Substantia nigra (tissue), 51 donors: ENCODE measurements at places on chromosomes 5 and 9.

GRCh38 chr5:150663936-150664335, 2.9 kb downstream of the MYOZ3 start:
- DNase-seq: no peak

DNA sequence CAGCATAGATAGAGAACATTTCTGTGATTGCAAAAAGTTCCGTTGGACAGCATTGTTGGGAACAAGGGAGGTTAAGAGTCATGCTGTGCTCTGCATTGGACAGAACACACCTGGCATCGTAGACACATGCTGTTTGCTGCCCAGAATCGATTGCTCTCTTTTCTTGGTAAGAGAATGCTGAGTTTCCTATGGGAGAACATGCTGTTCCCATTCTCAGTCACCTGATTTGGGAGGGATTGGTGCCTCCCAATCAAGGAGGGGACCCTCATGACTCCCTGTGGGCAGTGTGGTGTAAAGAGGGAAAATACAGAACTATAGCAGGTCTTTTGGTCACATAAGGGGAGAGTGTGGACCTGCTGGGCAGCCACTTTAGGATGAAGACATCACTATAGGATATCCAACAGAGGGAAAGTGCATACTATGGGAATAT, 555.4 kb upstream of the CLINT1 start:
- no peak for DNase-seq

DNA sequence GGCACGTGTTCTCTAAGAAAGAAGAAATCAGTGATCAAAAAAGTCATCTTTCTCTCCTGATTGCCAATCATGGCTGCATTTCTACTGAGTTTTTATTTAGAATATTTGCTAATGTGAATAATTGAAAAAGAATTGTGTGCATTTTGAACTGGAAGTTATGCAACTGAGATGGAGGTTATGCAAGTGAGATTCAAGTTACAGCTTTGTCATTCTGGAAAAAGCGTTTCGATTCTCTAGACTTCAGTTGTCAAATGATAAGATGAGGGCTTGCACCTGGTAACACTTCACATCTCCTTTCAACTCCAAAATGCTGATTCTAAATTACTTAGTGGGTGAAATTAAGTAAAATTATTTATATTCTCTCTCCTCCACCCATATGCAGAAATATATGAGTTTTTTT, 36.4 kb downstream of the C6 start:
- DNase-seq: no peak

DNA sequence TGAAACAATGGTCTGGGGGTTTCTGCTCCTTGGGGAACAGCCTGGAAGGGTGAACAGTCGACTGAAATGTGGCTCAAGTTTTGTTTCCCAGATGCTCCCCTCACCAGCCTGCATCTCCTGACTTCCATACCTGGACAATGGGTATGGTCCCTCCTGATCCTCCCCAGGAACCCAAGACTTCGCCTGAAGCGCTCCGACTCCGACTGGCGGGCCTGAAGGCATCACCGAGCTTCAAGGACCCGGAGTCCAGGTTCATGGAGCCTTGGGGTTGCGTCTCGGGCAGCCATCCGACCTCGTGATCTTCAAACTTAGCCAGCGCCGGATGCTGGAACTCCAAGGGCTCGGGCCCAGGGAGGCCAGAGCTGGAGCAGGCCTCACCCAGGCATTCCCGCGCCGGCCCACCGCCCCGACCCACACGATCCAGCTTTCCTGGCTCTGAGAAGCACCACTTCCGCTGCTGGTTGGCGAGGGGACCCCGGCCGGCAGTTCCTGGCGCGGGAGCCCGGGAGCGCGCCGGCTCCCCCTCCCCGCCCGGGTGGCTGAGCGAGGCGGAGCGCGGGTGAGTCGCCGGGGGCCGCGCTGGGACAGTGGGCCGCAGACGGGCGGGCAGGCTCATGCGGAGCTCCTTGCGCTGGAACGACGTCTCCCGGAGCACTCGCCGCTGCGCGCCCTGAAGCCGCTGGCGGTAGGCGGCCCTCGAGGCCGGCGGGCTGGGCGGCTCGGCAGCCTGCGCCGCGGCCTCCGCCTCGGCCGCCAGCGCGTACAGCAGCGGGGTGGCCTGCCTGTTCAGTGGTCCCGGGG, 5.2 kb downstream of the SHROOM1 start:
- no peak for DNase-seq

DNA sequence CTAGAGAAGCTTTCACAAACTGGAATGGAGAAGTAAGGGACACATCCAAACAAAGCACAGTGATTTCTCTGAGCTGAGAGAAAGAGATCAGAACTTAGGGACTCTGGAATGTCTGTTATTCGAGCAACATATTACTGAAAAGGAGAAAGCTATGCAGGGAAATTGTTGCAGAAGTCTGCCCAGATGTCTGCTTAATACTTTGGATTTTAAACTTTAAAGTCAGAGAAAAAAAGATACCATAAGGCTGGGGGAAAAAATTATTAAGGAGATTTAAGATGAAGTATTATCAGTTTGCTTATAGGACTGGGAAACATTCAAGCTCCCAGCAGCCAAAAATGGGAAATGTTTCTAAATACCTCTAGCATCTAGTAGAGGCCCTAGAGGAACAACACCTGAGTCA, 803.9 kb downstream of the TAF11L14 start:
- DNase-seq: no peak

- no peak for DNase-seq
Measured at GRCh38 chr5:109350537-109351270, 59.1 kb downstream of the PJA2 start.

GRCh38 chr9:37669232-37669631, 18.5 kb downstream of the FRMPD1 start:
- no peak for DNase-seq

GRCh38 chr9:16145196-16145950, 592.5 kb downstream of the CCDC171 start:
- no peak for DNase-seq

- no peak for DNase-seq
Measured at GRCh38 chr5:166050531-166050930, 2240.9 kb upstream of the WWC1 start.

DNA sequence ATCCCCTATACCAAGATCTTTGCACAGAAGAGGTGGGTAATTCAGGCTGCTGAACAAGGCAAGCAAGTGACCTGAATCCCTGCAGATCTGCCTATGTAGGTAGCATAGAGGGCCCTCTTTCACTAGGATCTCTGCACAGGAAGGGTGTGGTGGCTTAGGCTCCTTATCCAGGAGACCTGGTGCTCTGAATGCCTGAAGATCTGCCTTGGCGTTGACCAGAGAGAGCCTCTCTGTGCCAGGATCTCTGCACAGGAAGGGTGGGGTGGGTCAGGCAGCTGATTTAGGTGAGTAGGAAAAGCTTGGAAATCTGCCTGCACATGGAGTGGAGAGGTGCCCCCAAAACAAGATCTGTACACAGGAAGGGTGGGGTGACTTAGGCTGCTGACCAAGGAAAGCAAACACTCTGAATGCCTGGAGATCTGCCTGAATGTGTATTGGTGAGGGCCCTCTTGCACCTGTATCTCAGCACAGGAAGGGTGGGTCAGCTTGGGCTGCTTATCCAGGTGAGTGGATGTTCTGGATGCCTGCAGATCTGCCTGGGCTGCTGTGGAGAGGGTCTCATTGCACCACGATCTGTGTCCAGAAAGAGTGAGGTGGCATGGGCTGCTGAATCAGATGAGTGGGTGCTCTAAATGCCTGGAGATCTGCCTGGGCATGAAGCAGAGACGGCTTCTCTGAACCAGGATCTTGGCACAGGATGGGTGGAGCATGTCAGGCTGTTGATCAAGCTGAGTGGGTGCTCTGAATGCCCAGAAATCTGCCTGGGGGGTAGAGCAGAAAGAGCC, 365.9 kb downstream of the DMAC1 start:
- no peak for DNase-seq

DNA sequence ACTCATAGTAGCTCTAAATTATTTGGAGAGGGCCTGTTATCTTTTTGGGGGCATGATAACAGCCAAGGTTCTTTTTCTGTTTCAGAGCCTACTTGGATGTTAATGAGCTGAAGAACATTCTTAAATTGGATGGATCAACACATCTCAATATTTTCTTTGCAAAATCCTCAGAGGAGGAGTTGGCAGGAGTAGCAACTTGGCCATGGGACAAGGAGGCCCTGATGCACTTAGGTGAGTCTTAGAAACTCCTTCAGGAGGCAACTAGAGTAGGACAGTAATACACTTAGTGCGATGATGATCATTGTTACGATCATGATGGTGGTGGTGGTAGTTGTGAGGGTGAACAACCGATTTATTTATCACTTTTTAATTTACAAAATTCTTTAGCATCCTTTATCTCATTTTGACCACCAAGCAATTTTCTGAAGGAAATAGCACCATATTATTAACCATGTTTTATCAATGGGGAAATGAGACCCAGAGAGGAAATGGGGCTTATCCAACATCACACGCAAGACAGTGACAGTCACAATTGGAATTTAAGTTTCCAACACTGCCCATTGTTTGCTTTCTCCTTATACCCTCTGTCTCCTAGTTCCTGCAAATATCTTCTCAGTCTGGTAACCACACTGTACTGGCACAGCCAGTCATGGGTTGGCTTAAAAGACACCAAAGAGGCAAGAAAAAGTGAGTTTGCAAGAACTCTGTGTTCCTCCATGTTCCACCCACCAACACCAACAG, 54.0 kb downstream of the PAPPA start:
- DNase-seq: no peak

GRCh38 chr5:175840050-175840841, 31.1 kb upstream of the CPLX2 start:
- no peak for DNase-seq

GRCh38 chr5:37816331-37816730, 23.5 kb downstream of the GDNF start:
- DNase-seq: no peak

- no peak for DNase-seq
Measured at GRCh38 chr5:124394700-124395245, 351.7 kb downstream of the ZNF608 start.

- DNase-seq: no peak
Measured at GRCh38 chr5:65382582-65382981, 99.1 kb downstream of the ADAMTS6 start.

GRCh38 chr9:92650839-92651621, 18.9 kb downstream of the IPPK start:
- DNase-seq: no peak
